ENCODE measurements at places on chromosomes 3 and 15.

DNA sequence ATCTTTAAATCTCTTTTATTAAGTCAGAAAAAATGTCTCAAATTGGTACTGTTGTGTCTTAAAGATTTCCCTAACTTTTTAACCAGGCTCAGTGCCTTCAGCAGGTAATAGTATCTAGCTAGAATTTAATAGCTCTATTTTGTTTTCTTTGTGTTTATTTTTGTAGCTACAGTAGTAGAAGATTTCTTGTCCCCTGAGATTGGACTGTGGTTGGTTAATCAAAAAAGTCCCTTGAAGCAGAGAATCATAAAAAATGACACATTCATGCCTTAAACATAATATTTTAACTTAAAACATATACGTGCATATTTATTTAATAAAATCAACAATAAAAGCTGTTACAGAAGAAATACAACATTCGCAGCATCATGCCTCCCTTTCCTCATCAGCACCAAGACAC lies 102.8 kb downstream of the EEFSEC start:
- DNase-seq: no peak

DNA sequence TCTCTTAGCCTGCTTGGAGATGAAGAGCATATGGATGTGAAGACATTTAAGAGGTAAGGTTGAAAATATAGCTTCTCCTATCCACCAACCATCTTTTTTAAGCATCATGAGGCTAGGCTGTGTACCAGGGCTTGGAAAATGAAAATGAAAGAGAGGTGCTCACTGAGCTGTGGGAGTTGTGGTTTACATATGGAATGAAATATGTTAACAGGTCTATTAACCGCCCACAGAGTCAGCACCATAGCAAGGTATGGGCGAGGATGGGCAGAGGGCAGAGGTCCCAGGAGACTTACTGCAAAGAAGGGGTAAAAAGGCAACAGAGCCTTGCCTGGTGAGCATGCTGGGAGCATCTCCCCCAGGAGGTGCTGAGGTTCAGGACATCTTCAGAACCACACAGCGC lies 273.1 kb downstream of the GABRG3 start:
- no peak for DNase-seq

- no peak for DNase-seq
These were observed 664 bp downstream of the PPCDC start for GRCh38 chr15:75023872-75024636.

- no peak for DNase-seq
These were observed 95.1 kb upstream of the LMCD1 start for GRCh38 chr3:8406479-8406878.
